Iris pigment epithelial cell (primary cell): ENCODE measurements at places on chromosomes 4 and X.
A peak's percentile ranks its signal among the peaks of the same experiment; 100 is the strongest.

- DNase-seq = no peak
Measured at GRCh38 chr4:152975380-152976211, 39.5 kb downstream of the FHDC1 start.

GRCh38 chr4:111628437-111628836 lies 516.8 kb upstream of the FAM241A start:
- DNase-seq = peak; percentile 36

DNA sequence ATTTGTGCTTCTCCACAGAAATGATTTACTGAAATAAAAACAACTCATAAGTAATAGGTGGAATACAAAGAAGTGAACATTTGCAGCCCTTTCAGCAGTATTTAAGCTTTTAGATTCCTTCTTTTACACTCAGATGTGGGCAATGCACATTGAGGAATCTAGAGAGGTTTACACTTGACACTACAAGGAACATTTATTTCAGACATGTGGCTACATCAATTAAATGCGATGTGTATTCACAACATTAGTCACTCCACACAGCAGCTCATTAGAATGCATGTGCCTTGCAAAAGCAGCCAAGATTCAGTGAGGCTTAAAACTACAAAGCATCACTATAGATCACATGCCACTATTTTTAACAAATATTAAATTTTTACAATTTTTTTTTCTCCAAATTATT lies 480.7 kb downstream of the INPP4B start:
- no peak for DNase-seq

DNA sequence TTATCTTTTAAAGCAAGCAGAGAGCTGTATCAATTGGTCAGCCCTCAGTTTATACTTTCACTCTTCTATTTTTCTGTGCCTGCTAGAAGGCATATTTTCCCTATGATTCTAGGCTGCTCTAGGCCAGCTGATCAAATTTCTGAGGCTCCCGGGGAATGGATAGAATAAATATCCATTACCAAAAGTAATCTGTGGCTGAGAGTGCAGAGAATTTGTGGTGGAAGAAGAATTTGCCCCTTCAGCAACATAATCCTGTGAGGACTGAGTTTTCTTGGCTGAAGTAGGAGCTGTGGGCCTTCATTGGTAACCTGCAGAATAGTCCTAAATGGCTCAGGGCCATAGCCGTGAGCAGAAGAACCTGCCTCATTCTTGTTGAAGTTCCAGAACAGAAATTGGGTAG lies 314.6 kb upstream of the CASK start:
- peak; percentile 0 for DNase-seq

GRCh38 chrX:108131471-108131870 lies 39.9 kb downstream of the ATG4A start:
- DNase-seq = peak; percentile 28

GRCh38 chr4:156169861-156170260 lies 216.2 kb upstream of the CTSO start:
- no peak for DNase-seq

DNA sequence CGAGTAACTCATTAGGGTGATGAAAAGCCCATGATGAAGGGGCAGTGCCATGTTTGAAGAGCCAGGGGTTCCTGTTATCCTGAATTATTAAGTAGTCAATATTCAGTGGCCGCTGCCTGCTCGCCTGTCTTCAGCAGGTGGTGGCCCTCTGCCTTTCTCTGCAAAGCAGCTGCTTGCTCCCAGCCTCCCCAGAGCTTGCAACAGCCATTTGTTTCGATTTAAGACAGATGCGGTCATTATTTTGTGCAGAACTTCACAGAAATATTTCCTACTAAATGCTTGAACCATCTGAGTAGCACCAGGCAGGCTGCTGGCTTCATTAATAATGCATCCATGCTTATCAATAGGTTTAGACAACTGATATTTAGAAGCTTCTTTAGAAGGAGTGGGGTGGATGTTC lies 104.3 kb upstream of the TTC29 start:
- DNase-seq = no peak

GRCh38 chrX:57772637-57773036 lies 92.6 kb upstream of the NLRP2B start:
- DNase-seq = no peak

DNA sequence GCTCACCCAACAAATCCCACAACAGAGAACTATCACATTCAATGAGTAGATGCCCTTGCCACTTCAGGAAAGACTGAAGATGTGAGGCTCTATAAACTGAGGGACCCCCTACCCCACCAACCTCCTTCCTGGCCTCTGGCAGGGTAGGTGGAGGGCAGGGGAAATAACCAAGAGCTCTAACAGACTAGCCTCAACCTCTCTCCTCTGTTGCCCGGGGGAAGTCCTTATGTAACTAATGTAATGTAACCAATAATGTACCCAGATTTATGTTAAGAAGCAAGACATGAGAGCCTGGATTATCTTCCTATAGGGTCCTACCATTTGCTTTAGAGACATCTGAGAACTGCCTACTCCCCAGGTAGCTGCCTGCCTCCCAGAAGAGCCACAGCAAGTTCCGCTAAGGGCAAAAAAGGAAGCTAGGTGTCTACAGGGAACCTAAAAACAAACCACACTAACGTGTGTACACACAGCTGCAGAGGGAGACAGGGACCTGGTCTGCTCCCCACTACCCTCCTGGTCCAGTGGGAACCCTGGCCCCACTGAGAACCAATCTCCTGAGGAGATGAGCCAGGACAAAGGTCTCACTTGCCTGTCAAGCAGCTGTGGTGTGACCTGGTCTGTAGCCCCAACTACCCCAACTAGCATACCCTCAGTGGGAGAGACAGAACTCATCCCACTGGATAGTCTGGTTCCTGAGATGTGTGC lies 17.7 kb downstream of the OTUD5 start:
- no peak for DNase-seq

DNA sequence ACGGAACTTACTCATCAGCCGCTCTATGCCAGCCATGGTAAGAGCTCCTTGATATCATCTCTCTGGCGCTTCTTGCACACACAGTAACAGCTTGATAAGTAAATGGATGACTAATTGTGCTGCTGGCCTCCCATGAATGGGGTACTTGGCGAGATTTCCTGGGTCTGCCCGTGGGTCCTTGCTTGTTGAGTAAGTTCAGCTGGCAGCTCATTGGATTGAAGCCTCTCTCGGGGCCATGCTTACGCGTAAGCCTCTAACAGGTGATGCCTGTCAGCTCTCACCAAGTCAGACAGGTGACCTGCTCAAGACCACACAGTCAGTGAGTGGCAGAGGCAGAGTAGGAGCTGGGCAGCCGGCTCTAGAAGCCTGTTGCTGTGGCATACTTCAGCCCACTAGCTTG lies 7.7 kb downstream of the NSG1 start:
- DNase-seq = peak; percentile 28

DNA sequence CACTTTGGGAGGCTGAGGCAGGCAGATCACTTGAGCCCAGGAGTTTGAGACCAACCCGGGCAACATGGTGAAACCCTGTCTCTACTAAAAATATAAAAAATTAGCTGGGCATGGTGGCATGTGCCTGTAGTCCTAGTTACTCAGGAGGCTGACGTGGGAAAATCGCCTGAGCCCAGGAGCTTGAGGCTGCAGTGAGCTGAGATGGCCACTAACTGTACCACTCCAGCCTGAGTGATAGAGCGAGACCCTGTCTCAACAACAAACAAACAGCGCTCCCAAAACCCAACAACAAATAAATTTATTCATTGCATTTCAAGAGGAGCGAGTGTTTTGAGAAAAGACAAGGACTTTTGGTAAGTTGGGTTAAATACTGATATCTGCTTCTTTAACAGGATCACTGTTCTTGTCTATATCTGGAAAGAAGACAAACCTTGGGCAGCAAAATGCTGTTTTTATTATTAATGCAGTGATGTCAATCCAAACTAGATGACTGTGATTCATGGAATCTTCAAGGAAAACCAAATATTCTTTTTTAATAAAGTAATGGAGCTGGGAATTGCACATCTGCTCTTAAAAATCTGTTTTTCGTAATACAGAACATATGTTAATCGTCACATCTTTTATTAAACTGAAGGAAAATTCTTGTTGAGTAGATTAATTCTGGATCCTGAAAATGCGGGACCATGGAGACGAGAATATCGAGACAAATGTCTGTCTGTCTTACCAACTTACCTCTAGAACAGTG lies 90.8 kb upstream of the LIMCH1 start:
- DNase-seq = no peak

GRCh38 chrX:29858714-29859113 lies 356.6 kb upstream of the MAGEB2 start:
- DNase-seq = peak; percentile 62

DNA sequence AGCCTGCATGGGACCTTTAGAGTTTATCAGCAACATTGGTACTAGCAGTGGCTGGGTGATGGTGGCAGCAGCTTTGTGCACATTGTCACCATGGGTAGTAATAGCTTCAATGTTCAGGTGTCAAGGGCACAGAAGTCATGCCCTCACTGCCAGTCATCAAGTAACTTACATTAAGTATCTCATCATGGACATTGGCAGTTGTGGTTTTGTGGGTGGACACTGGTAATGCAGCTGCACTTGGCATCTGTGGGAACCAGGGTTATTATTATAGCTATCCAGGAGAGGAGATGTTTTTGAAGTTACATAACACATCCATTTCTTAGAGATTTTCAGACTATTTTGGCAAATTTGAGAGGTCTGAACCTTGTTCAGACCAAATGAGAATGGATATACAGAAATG lies 243.2 kb upstream of the NOCT start:
- DNase-seq = no peak

DNA sequence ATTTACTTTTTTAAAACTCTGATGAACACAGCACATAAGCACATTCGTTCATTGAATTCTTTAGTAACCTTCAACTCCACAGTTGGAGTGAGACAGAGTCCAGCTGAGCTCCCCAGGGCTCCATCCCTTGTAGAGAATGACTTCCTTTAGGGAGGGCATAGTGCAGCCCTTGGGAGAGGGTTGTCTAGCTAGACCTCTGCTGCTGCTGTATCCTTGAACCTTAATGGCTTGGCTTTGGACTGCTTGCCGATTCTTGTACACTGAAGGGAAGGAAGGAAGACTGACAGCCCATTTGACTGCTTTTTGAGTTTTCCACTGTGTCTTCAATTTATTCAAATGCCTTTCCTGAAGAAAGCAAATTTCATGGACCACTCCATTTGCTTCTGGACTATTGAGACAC lies 19.4 kb upstream of the FGG start:
- DNase-seq = no peak

GRCh38 chr4:147840838-147841738 lies 109.2 kb downstream of the ARHGAP10 start:
- DNase-seq = no peak

- DNase-seq = no peak
Measured at GRCh38 chr4:139768366-139768765, 102.7 kb downstream of the MGST2 start.

DNA sequence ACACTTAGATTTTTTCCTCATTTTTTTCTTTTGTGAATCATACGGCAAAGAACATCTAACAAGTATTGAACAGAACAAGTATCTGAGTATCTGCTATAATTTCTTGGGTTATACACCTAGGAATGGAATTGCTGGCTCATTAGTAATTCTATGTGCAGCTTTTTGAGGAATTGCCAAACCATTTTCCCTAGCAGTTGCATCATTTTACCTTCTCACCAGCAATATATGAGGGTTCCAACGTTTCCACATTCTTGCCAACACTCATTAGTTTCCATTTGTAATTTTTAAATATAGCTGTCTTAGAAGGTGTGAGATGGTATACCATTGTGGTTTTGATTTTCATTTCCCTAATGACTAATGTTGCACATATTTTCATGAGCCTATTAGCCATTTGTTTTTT lies 41.1 kb upstream of the DCAF8L1 start:
- no peak for DNase-seq

DNA sequence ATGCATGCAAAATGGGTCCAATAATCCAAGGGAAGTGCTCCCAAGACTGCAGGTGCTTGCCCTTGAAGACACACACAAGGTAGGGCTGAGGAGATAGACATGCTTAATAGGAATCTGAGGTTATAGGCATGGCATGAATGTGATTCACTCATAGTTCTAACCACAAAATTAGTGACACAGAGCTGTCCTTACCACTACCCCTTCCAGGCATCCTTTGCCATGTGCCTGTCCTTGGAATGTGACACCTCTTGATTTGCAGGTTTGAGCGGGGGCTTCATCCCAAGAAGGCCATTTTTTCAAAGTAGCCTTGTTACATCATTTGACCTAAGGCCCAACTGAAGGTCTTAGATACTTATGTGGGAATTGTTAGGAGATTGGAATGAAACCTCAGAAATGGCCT lies 112.5 kb downstream of the CCNG2 start:
- DNase-seq = no peak

DNA sequence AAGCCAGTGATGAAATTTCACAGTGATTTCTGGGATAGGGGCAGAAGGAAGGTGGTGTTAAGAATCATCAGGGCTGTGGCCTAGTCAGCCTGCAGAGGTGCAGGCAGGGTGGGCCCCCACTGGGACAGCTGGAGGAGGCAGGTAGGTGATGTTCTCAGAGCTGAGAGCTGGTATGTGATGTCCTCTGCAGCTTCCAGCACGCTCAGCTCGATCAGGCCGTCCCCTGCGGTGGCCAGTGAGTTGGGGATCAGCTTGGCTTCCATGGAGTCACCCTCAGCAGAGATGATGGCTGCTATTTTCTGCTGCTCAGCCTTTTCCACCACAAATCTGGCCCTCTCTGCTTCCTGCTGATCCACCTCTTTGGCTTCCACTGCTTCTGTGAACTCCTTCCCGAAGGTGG lies 81.1 kb downstream of the IL1RAPL2 start:
- DNase-seq = no peak

GRCh38 chrX:100829730-100830129 lies 9.5 kb downstream of the CSTF2 start:
- DNase-seq = peak; percentile 77
